ENCODE measurements at places on chromosomes 13 and 19. TPM values are rescaled to one million over a fixed set of nuclear protein-coding genes. Genes with fewer than 3 reads are reported as not detected.

DNA sequence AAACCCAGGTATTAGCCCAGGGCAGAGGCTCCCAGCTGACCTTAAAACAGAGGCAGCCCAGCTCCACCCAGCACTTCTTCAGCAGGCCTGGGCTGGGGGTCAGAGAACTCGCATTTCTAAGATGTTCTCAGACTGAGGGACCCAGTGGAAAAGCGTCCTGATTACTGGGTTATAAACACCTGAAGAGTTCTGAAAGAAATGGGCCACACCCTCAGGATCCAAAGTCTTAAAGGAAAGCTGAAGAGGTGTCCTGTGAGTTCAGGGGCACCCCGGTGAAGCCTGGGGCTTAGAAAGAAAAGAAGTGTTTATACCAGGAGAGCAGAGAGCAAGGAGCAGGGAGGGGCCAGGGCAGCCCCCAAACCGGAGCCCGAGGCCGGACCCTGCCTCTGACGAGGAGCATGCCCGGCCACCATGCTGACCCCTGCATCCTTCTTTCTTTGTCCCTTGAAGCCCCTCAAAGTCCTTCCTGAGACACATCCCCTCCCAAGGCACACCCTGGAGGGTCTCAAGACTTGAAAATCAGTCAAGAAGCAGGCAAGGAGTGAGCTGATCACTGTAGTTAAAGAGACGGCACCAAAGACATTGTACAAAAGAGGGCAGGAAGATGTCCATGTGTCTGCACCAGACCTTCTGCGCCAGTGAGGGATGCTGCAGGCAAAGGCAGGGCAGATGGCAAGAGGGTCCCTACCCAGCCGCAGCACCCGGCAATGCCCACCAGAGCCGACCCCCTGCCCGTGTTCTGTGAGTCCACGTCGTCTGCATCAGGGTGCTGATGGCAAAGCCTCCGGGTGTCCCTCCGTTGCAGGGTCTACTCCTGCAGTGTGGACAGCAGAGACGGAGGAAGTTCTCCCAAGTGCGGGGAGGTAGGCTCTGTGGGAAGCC, 10.6 kb upstream of the RAB20 start:
- H3K27me3 ChIP-seq, result peaks cover 66% of the 10 kb centered on the region
- DNase-seq, result no peak
- H3K36me3 ChIP-seq, result no peaks in the 10 kb centered on the region
- H3K4me3 ChIP-seq, result no peak overlapping the region

DNA sequence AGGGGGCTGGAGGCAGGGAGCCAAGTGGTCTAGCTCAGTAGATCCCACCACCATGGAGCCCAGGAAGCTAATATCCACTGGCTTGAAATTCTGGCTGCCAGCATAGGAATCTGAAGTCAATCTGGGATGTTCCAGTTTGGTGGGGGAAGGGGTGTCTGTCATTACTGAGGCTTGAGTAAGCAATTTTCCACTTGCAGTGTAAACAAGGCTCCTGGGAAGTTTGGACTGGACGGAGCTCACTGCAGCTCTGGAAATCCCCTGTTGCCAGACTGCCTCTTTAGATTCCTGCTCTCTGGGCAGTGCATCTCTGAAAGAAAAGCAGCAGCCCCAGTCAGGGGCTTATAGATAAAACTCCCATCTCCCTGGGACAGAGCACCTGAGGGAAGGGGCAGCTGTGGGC, 349.2 kb upstream of the KLHL1 start:
- no peak overlapping the region for H3K4me3 ChIP-seq
- H3K4me1 ChIP-seq, result no peaks in the 10 kb centered on the region
- H3K27ac ChIP-seq, result no peak overlapping the region
- H3K27me3 ChIP-seq, result no peaks in the 10 kb centered on the region
- no peaks in the 10 kb centered on the region for H3K36me3 ChIP-seq

DNA sequence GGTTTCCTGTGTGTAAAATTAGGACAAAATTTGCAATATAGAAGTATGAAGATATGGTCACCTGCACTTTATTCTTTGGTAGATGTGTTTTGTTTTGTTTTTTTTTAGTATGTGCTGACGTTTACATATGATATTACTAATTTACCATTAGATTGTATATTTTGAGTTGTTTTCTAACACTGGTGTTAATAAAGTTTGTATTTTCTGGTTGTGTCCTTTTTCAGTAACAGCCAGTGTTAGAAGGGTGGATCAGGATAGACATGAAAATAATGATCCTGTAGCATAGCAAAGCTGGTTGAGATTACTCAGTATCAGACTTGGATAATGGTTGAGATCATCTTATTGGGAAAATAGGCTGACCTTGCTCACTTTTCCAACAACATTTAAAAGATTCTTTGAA, 6.2 kb downstream of the NAA16 start:
- no peak for DNase-seq
- no peaks in the 10 kb centered on the region for H3K27me3 ChIP-seq
- H3K4me1 ChIP-seq, result peaks cover 11% of the 10 kb centered on the region

The DCLK1 gene
- total RNA-seq, result 132 TPM
